Activated CD4-positive, CD25-positive, alpha-beta regulatory T cell (primary cell): ENCODE measurements at places on chromosomes 6 and 20.

- no peak for DNase-seq
Measured at GRCh38 chr6:135088281-135088680, 33.7 kb upstream of the HBS1L start.

DNA sequence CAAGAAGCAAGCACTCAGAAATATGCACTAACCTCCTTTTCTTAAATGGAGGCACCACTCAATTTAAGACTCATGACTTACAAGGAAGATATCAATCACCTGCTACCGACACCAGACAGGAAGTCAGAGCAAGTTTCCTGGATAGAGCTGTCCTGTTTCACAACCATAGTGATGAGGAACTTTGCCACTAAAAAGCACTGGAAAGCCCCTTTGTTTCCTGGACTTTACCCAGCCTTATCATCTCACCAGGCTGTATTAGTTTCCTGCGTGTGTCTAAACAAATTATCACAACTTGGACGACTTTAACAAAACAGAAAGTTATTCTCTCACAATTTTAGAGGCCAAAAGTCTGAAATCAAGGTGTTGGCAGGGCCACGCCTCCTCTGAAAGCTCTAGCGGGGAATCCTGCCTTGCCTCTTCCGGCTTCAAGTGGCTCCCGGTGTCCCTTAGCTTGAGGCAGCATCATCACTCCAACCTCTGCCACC lies 253.8 kb upstream of the STXBP5 start:
- DNase-seq: no peak

DNA sequence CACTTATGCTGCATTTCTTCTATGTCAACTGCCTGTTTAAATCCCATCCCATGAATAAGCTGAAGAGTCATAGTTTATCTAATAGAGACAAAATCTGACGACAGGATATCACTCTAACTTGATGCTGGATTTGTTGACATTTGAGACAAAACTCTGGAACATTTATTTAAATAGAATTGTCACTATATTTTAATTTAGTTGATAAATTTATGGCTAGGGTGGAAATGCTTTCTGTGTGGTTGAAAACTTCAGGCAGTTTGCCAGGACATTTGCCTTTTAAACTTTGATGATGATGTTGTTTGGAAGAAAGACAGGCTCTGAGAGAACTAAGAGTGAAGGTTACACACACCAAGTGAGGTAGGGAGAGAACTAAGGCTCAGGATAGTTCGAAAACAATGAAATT lies 68.1 kb downstream of the GJA1 start:
- no peak for DNase-seq

DNA sequence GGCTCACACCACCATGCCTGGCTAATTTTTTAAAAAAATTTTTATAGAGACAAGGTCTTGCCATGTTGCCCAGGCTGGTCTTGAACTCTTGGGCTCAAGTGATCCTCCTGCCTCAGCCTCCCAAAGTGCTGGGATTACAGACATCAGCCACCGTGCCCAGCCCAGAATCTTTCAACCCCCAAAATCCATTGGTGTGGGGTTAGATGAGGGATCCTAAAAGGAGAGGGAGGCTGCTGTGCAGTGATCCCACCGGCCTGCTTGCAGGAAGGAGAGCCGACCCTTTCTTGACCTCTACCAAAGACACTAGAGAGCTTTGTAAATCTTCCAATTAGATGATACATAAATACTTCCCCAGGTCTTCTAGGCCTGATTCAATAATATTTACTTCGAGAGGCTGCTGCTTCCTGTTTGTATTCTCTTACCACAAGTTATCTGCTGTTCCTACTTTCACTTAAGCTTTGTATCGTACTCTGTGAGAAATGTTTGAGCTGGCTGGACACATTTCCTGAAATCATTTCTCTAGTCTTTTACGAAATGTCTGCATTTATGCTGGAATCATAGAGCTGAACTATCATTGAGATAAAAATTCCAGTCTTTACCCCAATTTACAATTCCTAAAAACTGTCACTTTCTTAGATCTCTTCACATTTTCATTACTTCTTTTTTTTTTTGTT lies 49.3 kb upstream of the IER3 start:
- no peak for DNase-seq

GRCh38 chr20:50391444-50392137 lies 118.6 kb upstream of the PTPN1 start:
- no peak for DNase-seq

GRCh38 chr6:163533443-163533842 lies 118.9 kb downstream of the QKI start:
- no peak for DNase-seq

DNA sequence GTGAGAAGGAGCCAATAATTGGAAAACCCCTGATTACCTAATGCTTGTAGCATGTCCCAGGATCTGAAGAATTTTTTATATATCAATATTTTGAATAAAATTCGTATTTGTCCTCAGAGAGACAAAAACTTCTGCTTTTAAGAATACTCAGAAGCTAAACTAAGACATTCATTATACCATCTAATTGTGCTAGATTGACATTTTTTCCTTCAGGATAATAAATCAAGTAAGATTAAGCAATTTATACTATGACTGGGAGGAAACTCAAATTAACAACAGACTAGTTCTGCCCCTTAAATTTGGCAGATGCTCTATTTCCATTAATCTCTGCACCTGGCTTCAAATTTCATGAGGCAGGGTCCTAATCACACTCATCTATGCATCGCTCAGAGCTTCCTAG lies 291.4 kb downstream of the PLCB1 start:
- no peak for DNase-seq
